ENCODE measurements at places on chromosomes 6 and 20.

GRCh38 chr6:108914235-108915022 lies 66.2 kb downstream of the ARMC2 start:
- no peak for DNase-seq

DNA sequence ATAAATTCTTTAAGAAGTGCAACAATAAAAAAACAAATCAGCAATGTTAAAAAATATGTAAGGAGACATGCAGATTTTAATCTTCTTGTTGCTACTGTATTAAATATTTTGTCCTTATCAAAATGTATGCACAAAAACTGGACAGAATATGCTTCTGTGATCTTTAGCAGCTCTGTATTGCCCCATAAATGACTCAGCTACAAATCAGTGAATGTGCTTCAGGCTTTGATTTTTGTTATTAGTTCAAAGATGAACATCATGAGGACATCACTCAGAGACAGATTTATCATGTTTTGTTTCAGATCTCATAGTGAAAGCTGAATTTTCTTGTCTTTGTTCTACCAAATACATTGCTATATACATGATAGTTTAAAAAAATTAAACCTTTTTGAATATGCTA lies 312.4 kb downstream of the GRIK2 start:
- DNase-seq: no peak

GRCh38 chr6:36963451-36964290 lies 9.1 kb downstream of the PI16 start:
- no peak for DNase-seq

DNA sequence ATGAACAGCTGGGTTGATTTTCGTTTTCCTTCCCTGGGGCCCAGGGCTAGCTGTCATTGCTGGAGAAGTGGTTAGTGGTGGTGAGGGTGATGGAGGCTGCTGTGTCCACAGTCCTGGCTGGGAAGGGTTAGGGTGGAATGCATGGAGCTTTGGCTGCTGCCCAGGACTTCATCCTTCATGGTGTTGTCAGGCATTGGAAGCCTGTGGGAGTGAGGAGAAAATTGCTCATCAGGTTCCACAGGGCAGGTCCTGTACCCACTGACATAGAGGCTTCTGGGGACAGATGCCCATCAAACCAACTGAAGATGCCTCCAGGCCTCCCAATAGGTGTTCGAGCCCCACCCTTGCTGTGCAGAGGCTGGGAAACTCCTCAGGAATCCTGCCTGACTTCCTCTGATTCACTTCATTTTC lies 262.4 kb upstream of the SUPT3H start:
- DNase-seq: no peak

DNA sequence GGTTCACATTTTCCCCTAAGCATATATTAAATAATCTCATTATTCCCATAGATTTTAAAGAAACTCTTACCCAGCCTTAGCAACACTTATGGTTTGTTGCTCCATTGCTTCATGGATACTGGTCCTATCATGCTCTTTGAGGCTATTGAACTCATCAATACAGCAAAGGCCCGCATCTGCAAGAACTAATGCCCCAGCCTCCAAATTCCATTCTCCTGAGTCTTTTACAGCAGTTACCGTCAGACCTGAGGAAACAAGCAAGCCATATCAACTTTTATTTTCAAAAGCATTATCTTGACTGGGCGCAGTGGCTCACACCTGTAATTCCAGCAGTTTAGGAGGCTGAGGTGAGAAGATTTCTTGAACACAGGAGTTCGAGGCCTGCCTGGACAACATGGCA lies 37.7 kb upstream of the ASF1A start:
- DNase-seq: no peak

DNA sequence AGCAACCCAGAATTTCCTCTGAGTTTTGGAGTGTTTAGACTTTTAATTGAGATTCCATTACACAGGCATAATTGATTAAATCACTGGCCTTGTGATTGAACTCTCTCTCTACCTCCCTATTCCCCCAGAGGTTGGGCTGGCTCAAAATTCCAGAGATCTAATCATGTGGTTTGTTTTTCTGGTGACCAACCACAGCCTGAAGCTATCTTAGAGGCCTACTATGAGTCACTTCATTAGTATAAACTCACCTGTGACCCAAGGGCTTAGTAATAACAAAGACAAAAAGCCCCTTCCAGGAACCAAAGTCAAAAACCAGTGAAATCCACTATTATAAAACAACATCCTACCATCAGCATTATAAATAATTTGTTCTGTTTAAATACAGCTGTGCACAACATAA lies 992.5 kb upstream of the CITED2 start:
- no peak for DNase-seq

DNA sequence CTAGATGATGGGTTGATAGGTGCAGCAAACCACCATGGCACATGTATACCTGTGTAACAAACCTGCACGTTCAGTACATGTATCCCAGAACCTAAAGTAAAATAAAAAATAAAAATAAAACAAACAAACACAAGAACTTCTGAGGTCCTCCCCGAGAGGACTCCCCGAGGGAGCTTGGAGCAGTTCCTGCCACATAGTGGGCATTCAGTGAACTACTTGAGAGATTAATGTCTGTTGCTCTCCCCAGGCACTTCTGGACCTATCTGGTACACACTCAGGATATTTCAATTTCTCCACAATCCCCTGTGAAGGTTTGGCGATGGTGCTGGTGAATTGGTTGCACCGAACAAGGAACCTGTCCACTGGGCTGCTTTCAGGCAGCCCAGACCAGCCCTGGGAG lies 311.2 kb downstream of the ESR1 start:
- no peak for DNase-seq

DNA sequence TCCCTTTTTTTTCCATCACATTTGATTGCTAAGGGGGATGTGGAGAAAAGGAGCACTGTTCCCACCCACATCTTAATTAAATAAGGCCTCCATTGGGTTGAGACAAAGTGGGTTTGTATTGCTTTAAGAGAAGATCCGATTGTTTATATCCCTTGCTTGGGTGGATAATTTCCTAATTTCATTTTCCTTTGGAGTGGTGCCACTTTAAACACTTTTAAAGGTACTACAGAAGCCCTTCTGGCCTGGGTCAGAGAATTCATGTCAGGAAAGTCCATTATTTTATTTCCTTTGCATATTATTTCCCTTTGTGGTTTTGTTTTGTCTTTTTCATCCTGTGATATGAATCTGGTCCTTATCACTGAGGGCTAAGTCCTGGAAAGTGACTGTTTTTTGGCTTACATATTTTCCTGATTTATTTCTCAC lies 56.9 kb downstream of the PHACTR2 start:
- DNase-seq: no peak

DNA sequence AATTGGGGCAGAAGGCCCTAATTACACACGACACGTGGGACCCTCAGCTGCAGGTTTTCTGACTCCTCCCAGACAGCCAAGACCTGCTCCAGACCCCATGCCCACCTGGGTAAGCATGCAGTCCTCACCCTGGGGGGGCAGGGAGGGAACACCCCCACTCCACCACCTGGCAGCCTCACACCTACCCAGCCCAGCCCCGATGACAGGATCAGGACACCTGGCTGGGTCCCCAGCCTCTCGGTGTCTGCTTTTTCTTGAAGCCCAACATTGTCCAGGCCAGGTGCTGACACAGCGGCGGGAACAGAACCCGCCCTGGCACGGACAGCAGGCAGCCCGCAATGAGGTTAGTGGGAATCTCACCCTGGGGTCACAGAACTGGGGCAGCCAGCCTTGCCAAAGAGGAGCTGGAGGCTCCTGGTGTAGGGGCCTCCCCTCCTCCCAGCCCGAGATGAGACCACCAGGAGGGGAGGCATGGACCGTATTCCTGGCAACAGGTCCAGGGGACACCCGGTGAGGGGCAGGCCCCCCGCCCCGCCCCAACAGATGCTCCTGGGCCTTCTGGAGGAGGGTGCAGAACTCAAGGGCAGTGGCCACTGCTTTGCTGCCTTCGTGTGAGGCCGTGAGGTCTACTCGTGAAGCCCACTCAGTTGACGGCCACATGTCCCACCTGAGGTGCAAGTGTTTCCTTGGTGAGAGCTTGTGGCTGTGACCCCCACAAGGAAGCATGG lies 103.8 kb downstream of the DLL1 start:
- DNase-seq: no peak

GRCh38 chr6:71375676-71376075 lies 87.1 kb downstream of the OGFRL1 start:
- no peak for DNase-seq

DNA sequence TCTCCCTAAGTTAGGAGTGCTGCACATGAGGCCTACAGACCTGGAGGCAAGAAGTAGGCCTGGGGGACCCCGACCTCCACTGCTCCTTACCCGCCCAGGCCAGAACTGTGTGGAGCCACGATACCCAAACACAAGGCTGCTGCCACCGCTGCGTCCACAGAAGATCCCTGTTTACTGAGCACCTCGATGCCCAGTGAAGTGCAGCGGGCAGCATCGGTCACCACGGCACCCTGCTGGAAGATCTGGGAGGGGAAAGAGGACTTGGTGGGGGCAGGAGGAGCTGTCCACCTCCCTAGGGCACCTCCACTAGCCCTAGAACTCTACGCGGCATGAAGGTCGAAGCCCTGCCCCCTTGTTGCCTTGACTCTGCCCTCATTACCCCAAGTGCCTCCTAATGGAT lies 9.9 kb downstream of the GGT7 start:
- DNase-seq: no peak

- no peak for DNase-seq
Measured at GRCh38 chr6:12241493-12242175, 48.5 kb upstream of the EDN1 start.

- no peak for DNase-seq
Measured at GRCh38 chr6:11471261-11471660, 66.3 kb upstream of the TMEM170B start.

GRCh38 chr6:80234401-80234800 lies 127.9 kb downstream of the BCKDHB start:
- DNase-seq: no peak

DNA sequence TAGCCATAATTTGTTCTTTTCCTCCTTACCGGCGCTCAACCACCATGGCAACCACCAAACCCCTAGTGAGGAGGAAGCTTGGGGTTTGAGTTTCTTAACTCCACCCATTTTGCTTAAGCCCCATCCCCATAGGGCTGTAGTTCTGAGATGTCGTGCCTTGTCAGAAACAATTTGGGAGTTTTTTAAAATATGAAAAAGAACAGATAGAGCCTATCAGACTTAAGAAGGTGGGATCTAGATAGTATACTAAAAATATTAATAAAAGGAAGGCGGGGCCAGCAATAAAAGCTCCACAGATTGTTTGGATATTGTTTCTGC lies 5.6 kb downstream of the BRD2 start:
- no peak for DNase-seq

- no peak for DNase-seq
Measured at GRCh38 chr6:42294759-42295158, 77.1 kb upstream of the MRPS10 start.

DNA sequence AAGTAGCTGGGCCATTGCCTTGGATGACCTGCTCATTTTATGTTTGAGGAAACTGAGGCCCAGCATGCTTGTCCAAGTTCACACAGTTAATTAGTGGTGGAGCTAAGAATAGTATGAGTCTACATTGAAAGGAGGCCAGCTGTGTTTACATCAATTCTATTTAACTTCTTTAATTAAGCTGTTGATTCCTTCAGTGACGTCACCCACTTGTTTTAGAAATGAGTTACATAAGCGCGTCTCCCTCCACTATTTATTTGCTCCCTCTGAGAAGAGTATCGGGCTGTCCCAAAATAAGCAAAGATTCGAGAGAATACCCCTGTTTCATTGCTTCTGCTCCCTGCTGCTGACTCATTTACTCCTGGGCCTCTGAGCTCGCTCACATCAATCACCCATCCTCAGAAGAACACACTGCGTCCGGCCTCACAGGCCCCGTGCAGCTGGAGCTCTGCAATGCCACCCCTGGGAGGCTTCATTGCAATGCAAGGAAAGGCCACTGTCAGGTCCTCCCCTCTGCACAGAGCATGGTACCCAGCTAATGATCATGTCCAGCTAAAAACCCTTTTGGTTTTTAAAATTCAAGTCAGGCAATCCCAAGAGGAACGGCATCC lies 74.8 kb upstream of the BMP2 start:
- no peak for DNase-seq

GRCh38 chr6:117232196-117232595 lies 33.2 kb upstream of the VGLL2 start:
- no peak for DNase-seq

DNA sequence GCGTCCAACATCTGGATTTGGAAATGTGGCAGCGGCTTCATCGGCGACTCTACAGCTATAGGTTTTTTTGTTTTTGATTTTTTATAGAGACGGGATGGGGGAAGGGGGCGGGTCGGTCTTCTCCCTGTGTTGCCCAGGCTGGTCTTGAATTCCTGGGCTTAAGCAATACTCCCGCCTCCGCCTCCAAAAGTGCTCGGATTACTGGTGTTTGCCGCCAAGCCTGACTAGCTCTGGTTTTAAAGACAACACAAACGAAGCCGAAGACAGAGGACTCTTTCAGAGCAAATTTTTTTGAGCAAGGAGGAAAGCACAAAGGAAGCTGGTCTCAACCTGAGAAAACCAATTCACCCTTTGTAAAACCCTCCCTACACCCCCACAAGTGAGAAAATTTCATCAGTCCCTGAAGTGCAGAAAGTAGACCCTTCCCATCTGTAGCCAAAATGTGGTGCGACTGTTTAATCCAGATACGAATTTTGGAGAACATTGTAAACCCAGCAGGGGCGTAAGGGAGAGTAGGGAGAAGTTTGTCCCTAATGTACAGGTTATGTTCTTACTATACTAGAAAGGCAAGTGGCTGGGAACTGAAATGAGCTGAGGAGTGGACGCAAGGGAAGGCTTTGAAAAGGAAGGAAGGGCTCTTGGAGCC lies 185.9 kb downstream of the TRIM27 start:
- DNase-seq: no peak

DNA sequence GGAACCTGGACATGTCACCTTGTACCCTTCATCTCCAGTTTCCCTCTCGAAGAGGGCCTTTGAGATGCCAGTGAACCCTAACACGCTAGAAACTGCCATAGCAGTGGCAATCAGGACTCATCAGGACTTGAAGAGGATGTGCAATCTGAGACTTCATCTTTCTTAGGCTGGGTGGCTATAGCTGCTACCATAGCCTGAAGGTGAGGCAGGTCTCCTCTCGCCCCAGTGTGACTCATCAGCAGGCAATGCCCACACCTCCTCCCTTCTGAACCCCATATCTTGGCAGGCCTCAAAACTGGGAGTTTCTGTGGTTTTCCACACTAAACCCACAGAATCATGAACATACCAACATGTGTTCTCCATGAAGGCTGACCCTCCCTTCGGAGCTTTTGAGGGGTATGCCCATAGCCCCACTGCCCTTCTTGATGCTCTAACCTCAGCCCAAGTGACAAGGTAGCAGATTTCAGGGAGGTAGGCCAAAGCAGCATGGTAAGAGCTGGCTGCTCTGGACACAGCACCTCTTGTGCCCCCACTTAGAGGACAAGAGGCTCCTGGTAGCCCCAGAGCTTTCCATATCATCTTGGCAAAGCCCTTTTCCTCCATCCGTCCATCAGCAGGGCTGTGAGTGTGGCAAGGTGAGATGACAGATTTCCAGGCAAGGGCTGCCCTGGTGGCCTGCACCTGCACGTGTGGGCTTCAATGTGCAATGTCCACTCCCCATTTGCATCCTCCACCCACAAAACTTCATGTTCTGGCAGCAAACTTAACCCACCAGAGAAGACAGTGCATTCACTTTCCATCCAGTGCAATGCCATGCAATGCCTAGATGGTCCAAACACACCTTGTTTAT lies 2.6 kb downstream of the BLCAP start:
- DNase-seq: no peak

GRCh38 chr6:48476257-48476656 lies 365.3 kb upstream of the PTCHD4 start:
- DNase-seq: no peak

- no peak for DNase-seq
Measured at GRCh38 chr6:159977255-159977903, 8.5 kb downstream of the IGF2R start.
